SW 1271 (cell line): ENCODE measurements at places on chromosomes 11 and 22.

GRCh38 chr11:119585043-119585781 lies 143.8 kb downstream of the NECTIN1 start:
- no peak for DNase-seq

DNA sequence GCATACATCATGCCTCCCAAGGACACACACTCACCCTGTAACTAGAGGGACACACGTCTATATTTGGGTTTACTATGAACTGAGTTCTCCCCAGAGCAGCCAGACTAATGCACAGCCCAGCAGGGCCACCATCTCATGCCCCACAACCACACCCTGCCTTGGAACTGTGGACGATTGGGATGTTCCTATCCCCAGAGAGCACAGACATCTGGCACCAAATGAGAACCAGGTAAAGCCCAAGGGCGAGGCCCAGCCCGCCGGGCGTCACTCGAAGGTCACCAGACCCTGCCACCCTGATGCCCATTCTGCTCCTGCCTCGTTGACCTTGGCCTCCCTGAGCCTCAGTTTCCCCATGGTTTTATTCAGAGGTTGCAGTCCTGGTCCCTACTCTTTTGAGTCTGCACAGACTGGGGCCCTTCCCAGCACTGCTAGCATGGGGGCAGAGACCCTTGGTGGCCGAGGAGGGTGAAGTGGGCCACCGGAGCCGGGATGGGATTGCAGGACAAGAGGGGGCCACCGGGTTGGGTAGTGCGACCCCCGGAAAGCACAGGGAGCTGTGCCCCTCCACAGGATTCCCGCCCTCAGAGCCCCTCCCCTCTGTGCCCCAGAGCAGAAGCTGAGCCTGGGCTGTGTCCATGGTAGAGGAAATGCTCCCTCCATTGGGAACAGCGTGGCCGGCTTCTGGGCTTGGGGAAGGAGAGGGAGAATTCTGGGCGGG lies 56.8 kb downstream of the IGLL5 start:
- DNase-seq, result no peak

- peak; percentile 45 for DNase-seq
Measured at GRCh38 chr11:19951558-19952115, 208.6 kb downstream of the DBX1 start.

- no peak for DNase-seq
Measured at GRCh38 chr11:111039982-111040381, 205.5 kb upstream of the POU2AF2 start.

- DNase-seq, result no peak
Measured at GRCh38 chr22:31340360-31340759, 5.8 kb downstream of the PATZ1 start.

GRCh38 chr22:45580726-45581381 lies 78.2 kb downstream of the FBLN1 start:
- no peak for DNase-seq

- no peak for DNase-seq
Measured at GRCh38 chr22:48742191-48742555, 1085.5 kb downstream of the BRD1 start.

DNA sequence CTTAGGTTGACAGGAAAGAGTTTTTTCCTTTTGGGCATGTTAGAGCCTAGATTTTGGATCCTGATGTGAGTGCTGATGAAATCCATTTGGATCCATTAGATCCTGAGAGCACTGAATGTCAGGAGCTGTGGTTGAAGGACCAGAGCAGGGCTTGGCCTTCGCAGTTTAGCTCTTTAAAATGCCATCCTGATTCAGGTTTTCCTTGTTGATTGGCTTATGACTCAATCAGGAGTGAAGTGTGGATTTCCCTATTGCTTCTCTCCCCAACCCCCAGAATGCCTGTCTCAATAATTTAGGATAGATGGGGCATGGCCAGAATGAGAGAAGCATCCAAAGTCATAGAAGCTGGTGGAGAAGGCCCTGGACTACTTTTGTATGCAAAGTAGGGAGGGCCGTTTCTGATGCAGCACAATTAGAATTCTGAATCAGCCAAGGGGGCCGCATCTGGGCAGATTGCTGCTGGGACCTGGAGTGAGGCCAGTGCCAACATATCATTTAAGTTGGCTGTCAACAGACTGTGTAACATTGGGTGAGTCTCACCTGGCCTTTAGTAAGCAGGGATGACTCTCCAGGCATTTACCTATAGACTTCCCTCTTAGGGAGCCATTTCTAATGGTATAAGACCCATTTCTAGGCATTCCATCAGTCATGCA lies 80.5 kb downstream of the TEAD1 start:
- no peak for DNase-seq

- no peak for DNase-seq
Measured at GRCh38 chr11:123233280-123233974, 38.4 kb upstream of the CLMP start.

DNA sequence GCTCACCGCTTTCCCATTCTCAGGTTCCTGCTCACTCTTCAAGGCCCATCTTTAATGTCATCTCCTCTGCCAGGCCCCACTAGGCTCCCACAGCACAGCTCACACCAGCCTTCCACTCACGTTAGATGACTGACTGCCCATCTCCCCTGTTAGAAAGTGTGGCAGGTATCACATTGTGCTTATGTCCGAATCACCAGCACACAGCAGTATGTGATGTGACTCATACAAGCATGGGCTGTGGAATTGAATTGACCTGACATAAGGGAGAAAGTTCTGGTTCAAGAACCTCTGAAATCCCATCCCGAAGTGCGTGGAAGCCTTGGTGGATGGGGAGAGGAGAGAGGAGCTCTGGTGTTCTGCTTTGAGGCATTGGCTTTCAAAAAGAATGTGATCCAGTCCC lies 6.5 kb downstream of the VSTM5 start:
- DNase-seq, result no peak

GRCh38 chr11:119592642-119593041 lies 136.4 kb downstream of the NECTIN1 start:
- no peak for DNase-seq

DNA sequence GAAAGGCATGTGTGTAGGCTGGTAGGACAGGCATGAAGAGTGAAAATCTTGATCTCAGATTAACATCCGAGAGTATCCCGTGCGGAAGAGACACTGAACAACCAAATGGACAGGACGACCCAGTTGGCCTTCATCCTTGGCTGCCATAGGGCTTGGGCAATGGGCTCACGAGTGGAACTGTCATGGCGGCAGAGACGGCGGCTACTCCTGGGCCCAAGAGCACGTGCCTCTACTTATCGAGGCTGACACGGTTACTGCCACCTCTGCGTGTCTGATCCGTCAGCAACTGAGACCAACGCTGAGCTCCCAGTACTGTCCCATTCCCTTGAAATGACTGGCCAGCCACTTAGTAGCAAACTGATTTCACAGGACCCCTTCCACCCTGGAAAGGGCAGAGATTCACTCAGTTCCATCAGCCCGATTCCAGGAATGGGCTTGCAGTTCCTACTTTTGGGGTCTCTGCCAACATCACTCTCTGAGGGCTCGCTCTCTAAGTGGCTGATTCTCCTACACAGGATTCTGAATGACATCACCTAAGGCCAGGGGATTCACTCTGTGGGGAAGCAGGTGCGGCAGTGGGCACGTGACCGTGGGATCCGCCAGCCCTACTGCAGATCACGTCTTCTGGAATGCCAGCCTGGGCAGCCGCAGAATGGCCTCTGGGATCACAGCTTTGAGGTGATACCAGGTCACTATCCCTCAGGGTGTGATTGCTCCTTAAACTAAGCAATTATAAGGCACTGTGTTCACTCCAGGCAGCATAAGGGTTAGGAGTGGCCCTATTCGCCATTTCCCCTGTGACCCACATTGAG lies 97.8 kb downstream of the RPS6KA4 start:
- DNase-seq, result no peak

DNA sequence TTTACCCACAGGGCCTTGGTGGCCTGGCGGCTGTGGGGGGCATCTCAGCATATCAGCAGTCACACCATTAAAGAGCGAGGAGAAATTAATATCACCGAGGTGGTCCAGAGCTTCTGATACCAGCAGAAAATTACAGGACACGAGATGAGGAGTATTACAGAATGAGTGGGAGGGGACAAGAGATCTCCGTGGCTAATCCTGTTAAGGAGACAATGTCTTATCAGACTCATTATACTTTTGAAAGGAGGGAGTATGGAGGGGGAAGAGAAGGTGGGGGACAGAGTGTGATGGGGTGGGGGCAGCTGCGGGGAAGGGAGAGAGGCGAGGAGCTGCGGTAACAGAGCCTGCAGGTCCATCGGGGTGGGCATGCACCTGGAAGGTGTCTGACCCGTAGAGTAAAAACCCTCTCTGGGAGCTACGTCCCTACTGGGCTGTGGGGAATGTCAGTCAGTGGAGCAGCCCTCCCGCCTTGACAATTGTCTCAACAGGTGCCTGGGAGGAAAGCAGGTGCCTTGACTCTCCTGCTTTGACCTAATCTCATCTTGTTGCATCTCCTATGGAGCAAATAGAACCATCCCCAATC lies 224.2 kb downstream of the CEP164 start:
- no peak for DNase-seq

DNA sequence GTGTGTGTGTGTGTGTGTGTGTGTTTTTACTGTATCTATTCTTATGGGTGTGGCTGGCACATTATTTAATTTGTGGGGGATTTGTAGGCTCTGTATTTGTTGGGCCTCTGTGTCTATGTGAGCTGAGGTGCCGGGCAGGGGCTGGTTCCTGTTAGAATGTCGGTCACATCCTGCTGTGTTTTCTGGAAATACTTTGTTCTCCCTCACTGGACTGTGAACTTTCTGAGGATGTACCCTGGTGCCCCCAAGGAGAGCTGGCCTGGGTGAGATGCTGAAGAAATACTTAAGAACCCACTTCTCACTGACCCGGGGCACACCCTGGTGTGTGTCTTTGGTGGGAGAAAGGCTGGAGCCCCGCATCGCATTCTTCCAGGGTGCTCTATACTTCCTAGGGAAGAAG lies 28.6 kb downstream of the KIAA1671 start:
- DNase-seq, result no peak

- no peak for DNase-seq
Measured at GRCh38 chr11:18455686-18456372, at the start of gene LDHAL6A. TSS of gene LDHAL6A (plus strand) at chr11:18455856. CDS start at chr11:18456681, 825 bp downstream.

- DNase-seq, result no peak
Measured at GRCh38 chr22:46676881-46677280, 56.7 kb downstream of the GRAMD4 start.

GRCh38 chr11:64742889-64743590 lies 902 bp downstream of the RASGRP2 start:
- peak; percentile 11 for DNase-seq

GRCh38 chr11:62592989-62593421 lies 1.7 kb upstream of the TUT1 start:
- no peak for DNase-seq

DNA sequence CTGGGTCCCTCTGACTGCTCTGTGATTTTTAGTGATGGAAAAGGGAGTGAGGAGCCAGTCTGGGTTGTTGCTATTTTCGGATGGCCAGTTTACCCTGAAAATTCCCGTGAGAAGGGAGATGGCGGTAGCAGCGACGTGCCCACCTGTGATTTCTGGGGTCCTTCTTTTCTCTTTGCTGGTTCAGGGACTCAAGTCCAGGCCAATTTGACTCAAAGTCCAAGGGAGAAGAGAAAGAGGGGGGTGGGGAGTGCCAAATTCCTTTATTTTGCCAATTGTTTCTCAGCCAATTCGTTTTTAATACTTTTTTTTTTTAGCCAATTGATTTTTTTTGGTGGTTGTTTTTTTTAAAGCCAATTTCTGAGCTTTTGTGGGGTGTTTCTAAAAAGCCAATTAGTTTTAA lies 6.9 kb downstream of the IGF2 start:
- DNase-seq, result no peak

- no peak for DNase-seq
Measured at GRCh38 chr22:28034760-28035401, 115.8 kb upstream of the PITPNB start.
